ENCODE measurements at places on chromosomes 12 and 14.

GRCh38 chr14:50667684-50667995, 466 bp downstream of the SAV1 start:
- no peak for DNase-seq

DNA sequence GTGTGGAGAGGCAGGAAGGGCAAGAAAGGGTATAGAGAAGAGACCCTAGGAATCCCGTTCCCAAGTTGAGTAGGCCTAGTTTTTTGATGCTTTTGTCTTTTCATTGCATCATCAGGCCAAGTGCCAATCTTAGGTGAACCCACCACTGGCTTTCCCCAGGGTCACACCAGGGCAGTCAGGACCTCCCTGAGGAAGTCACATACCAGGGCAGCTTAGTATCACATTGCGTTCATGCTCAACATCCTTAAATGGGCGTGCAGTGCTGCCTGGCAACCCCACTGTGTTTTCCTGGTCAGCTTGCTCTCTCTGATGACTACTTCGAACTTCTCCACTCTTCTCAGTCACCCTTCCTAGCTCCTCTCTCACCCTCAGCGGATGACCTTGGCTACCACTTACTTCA, 9.0 kb downstream of the ASIC1 start:
- peak; percentile 55 for DNase-seq

DNA sequence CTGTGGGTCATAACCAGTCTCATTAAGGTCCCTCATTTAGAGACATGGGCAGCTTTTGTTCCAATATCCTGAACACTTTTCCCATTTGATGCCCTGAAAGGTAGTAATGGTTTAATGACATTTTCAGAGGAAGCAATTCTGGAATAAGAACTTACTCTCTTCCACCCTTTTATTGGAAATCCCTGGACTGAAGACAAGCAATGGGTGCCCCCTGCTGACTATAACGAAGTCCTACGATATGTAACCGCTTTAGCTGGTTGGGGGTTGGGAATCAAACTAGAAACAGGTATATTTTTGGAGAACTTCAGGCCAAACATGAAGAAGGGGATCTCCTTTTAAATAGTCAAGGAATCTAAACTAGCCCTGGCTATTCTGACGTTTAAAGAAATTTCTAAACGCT, 20.5 kb downstream of the SARNP start:
- DNase-seq = peak; percentile 35

DNA sequence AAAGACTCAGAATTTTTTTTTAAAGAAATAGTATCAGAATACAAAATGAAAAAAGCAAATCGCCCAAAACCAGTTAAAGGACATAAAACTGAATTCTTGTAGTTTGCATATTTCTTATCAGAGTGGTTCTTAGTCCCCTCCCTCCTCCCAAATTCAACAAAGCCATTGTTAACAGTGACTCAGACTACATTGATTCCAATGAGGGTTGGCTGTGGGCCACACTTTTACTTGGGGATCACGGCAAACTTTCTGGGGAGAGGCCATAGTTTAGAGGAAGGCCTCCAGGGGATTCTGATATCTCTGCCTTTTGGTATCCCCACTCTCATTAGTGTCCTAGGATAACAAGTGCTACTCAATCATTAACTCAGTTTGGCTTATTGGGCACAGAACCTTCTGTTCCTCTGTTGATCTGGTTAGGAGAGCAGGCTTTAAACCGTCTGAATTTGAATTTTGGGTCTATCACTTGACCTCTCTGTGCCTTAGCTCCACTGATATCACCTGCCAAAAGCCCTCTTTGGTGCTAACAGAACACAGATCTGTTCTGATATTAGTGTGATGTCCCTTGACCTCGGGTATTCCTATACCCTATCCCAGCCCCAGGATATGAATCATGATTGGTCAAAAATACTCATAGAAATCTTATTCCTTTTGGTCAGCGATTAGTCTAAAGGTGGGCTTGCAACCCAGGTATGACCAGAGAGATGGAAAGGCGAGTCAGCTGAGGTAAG, 45.2 kb upstream of the APPL2 start:
- DNase-seq = no peak

DNA sequence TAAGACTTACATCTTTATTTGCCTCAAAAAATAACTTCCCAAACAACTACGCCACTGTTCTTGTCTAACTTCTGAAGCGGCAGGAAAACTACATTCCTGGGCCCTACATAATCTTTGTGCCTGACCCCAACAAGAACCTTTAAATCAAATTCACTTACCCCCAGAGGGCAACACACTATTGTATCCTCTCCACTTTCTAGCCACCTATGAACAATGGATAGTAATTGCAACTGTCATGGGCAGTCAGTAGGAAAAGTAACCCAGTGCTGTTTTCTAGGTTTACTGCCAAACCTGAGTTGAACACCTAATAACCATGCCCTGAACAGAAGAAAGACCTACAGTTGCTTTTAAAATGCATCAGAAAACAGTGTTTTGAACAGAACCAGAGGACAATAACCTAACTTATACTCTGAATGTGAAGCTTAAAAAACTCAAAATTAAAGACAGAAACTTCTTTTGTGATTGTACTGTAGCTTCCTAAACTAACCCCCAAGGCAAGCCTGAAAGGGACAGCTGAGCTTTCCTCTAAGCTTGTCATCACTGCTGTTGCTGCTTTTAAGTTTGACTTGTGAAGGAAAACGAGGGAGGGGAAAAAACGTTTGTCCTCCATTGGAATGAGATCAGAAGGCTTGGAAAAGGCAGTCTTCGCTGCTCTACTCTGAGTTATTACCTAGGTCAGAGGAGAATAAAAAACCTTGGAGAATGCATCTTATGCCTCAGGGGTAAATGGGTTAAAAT, 195.7 kb downstream of the SOX5 start:
- no peak for DNase-seq

DNA sequence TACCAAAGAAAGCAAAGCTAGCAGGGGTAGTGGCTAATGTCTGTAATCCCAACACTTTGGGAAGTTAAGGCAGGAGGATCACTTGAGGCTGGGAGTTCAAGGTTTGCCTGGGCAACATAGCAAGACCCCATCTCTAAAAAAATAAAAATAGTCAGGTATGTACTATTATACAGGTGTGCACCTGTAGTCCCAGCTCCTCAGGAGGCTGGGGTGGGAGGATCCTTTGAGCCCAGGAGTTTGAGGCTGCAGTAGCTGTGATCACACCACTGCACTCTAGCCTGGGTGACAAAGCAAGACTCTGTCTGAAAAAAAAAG, 142.2 kb downstream of the PAWR start:
- no peak for DNase-seq

DNA sequence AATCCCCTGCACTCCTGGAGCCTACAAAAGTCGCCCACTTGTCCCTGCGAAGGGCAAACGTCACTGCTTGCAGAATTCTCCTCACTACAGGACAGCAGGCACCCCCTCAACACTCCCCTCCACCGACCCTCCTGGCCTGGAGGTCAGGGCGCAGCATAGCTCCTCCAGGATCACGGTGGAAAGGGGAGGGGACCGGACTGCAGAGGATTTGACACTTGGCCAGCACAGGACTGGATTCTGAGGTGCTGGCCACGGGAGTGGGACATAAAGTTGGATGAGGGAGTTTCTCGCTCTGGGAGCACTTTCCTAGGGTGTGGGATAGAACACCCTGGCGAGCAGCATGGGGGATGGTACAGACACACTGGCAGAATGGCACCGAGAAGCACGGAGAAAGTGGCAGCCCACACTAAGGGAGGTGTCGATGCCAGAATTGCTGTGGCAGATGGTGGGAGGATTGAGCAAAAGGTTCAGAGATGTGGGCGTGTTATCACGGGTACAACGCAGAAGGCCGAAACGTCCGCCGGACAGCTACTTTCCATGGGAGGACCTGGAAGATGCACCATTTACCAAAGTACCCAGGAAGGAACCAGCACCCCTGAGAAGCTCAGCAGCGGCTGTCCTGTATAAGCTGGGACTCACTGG, 51.4 kb upstream of the DIO3 start:
- DNase-seq = no peak

GRCh38 chr14:99041141-99041819, 230.7 kb downstream of the BCL11B start:
- DNase-seq = no peak

GRCh38 chr12:123478762-123479161, 20.8 kb downstream of the SNRNP35 start:
- no peak for DNase-seq

- no peak for DNase-seq
Observed at GRCh38 chr14:26872515-26873361, 274.9 kb upstream of the NOVA1 start.

GRCh38 chr12:53998110-53998899, 1.7 kb upstream of the HOXC9 start:
- DNase-seq = no peak

DNA sequence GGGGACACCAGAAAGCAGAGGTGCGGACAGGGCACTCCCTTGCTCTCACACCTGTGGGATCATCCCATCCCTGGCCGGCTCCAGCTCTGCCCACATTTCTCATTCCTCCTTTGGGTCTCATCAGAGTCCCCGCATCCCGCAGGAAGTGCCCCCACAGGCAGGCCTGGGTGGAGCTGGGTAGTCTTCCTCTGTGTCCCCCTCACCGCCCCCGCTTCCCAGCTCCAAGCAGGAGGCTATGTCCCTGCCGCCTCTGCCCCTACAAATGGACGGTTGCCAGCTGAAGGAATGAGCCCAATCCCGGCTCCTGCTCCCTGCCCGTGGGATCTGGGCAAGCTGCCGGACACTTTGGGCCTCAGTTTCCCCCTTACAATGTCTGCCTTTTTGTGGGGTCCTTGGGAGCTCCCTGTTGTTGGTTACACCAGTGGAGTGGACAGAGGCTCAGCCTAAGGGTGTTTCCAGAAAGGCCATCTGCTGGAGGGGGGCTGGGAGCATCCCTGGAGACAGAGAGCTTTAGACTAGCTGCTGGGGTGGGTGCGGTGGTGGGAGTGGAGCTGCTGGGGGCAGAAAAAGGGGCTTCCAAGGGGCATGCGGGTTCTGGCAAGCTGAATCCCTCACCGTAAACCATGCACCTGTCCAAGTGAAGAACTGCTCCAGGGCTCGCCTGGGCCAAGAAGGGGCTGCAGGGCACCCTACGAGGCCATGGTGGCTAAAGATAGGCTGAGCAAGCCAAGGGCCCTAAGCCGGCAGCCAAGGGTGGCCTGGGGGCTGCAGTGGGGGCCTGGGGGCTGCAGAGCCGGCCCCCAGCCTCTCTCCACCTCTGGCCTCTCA, 7.9 kb upstream of the GPR132 start:
- DNase-seq = no peak

DNA sequence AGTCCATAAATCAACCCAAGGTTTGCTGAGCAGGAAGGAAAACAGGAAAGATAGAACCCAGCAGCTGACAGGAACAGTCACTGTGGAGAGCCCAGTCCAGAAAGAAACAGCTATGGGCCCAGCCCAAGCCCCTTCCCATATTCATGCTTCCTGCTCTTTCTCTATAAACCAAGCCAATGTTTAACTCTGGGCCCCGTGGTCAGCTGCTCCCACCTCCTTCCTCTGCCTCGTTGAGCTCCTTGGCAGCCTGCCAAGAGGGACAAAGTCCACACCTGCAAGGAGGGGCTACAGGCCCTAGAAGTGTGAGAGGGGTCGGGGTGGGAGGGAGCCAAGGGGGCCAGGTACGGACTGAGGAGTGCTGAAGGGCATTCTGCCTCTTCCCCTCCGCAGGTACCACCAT, 10.0 kb downstream of the SLC6A13 start:
- DNase-seq = no peak

All from HTR-8/SVneo (cell line).